ENCODE measurements at places on chromosomes 16 and 17. TPM values are rescaled to one million over a fixed set of nuclear protein-coding genes. Genes with fewer than 3 reads are reported as not detected.

GRCh38 chr16:84476401-84476800 is 28.1 kb downstream of the MEAK7 start:
- DNase-seq = no peak

MNT gene
- total RNA-seq = 10.2 TPM

- DNase-seq = no peak
These were observed 411.0 kb downstream of the WWOX start for GRCh38 chr16:78510496-78510895.

GUCY2D gene
- not detected for total RNA-seq

DNA sequence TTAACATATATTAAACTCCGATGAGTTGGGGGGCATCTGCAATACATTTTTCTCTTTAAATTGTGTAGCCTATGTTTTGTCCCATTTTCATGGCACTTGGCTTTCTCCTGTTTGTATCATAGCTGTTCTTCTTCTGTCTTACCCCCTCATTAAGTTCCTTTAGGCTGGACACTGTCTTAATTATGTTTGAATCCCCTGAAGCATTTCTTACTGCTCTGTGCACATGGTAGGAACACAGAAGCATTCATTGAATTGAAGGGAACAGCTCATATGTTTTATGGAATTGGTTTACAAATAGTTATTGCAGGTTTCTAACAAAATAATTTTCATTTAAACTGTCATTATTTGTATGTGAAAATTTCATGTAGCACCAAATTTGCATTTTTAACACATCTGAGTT is 176.8 kb downstream of the TANC2 start:
- no peak for DNase-seq

DNA sequence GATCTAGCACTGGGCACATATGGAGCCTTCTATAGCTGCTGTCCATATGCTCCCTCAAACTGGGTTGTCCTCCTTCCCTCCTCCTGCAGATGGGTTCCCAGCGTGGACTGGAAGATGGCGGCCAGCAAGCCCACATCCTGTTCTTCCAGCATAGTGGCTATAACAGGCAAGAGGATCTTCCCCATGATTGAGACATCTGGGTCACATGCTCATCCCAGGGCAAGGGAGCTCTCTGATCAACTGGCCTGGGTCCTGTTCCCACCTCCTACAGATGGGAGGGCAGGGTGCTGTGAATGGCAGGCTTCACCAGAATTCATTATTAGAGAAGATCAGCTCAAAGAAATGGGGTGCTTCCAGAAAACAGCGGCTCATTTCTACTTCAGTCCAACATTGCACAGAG is 210.2 kb downstream of the PARN start:
- no peak for DNase-seq

DNA sequence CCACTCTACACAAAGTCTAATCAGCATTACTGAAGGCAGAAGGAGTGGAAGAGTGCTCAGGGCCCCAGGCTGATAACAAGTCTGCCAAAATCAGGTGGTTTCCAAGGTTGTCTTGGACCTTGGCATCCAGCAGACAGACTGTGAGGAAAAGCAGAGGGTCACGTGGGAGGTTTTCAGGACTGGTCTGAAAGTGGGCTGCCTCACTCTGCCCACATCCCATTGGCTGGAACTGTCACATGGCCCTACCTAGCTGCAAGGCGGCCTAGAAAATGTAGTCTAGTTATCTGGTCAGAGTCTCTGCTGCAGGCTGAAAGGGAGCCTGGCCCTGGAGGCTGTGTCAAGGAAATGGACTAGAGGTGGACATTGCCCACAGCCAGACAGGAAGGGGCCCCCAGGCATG is 310.7 kb upstream of the ASIC2 start:
- DNase-seq = no peak

GRCh38 chr17:42677012-42677857 is 441 bp upstream of the PLEKHH3 start:
- peak; percentile 100 for DNase-seq

GRCh38 chr16:46482895-46483294 is 138.3 kb downstream of the SHCBP1 start:
- DNase-seq = no peak

UBN1 gene
- total RNA-seq = 19.7 TPM

SLC52A1 gene
- not detected for total RNA-seq

DNA sequence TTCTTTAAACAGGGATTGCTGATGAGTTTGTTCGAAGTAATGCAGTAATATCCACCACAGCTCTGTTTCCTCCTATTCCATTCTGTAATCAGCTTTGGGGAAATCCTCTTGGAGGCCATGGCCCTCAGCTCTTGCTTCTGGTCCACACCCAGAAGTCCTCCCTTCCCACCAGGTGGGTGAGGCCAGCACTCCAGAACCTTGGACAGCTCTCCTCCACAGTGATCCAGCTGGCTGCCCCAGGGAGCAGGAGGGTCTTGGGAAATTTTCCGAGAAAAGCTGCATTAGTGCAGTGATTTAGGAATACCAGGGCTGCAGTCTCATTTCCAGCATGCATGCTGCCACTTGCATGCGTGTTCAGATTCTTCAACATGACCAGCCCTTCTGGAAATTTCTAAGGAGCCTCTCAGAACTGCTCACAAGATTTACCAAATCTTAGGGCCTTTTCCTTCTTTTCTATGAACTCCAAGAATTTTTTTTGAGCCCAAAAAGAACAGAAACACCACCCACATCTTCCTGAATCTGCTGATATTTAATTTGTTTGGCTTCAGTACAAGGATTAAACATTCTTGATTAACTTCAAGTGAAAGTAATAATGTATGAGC is 4.2 kb downstream of the SMPD3 start:
- DNase-seq = peak; percentile 76

OR4D2 gene
- not detected for total RNA-seq

DNA sequence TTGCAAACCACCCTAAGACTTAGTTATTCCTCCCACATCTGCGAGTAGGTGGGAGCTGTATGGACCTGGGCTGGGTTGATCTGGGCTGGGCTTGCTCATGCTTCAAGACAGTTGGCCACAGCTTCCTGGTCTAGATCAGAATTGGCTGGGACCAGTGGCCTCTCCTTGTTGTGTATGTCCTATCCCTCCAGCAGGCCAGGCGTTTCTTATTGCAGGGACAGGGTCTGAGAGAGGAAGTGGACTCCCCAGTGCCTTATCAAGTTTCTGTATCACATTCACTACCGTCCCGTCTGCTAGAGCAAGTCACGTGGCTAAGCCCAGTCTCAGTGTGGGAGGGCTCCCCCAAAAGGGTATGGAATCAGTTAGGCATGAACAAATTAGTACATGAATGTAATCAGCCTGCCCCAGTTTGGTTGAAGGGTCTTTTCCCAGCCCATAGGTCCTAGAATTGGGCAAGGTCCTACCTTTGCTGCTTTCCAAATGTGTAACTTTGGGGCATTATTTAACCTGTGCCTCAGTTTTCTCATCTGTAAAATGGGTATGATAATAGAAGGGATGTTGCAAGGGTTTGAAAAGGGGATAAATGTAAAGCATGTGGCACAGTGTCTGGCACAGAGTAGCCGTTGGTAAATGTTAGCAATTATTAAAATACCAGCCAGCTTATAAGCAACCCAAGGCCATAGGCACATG is 36.0 kb downstream of the NKD1 start:
- DNase-seq = no peak

- no peak for DNase-seq
These were observed 18.3 kb upstream of the EFCAB13 start for GRCh38 chr17:47305302-47305923.

DNA sequence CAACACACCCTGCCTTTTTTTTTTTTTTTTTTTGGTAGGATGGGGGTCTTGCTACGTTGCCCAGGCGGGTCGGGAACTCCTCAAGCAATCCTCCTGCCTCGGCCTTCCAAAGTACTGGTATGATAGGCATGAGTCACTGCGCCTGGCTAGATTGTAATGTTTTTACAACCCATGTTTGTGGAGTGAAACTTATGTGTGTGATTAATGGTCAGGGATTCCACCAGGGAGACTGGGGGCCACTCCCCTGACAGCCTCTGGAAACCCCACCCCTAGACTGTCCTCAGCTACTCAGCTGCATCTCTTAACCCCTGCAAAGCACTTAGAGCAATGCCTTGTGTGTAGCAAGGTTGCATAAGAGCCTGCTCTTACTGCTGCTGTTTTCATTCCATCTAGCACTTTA is 220.5 kb downstream of the PARN start:
- DNase-seq = no peak

- no peak for DNase-seq
These were observed 23.6 kb upstream of the CBX2 start for GRCh38 chr17:79754370-79754769.

PYY gene
- not detected for total RNA-seq

- DNase-seq = no peak
These were observed 79.9 kb downstream of the ZNF18 start for GRCh38 chr17:11917415-11917814.

IKZF3 gene
- total RNA-seq = 0.51 TPM

TMEM98 gene
- total RNA-seq = 47.8 TPM

HP gene
- 2.4 TPM for total RNA-seq

SEPTIN1 gene
- total RNA-seq = not detected

GRCh38 chr17:51491416-51491815 is 231.1 kb downstream of the UTP18 start:
- DNase-seq = peak; percentile 27

GRCh38 chr16:89051521-89052166 is 42.0 kb upstream of the ACSF3 start:
- DNase-seq = peak; percentile 73

- DNase-seq = no peak
These were observed 60.5 kb upstream of the ERN1 start for GRCh38 chr17:64190472-64190871.

GRCh38 chr16:25126820-25127232 is 15.3 kb downstream of the LCMT1 start:
- DNase-seq = peak; percentile 6

FOXN1 gene
- 0.21 TPM for total RNA-seq

GRCh38 chr16:49116873-49117272 is 164.8 kb downstream of the CBLN1 start:
- DNase-seq = no peak

GRCh38 chr16:29810699-29811169 is 1.3 kb upstream of the PRRT2 start:
- DNase-seq = no peak

DNA sequence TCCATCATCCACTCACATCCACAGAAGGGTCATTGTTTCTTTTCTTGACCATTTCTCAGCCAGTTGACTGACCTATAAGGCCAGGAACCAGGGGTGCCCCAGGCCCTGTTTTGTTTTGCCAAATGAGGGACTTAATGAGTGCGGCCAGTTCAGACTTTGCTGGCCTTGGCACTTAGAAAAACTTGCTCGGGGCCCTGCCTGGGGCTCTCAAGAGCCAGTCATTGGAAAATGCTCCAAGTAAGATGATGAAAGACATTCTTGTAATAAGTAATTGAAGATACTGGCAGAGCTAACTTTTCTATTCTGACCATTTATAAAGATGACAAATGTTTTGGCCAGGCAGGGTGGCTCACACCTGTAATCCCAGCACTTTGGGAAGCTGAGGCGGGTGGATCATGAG is 29.0 kb upstream of the CLEC18B start:
- DNase-seq = no peak

DNA sequence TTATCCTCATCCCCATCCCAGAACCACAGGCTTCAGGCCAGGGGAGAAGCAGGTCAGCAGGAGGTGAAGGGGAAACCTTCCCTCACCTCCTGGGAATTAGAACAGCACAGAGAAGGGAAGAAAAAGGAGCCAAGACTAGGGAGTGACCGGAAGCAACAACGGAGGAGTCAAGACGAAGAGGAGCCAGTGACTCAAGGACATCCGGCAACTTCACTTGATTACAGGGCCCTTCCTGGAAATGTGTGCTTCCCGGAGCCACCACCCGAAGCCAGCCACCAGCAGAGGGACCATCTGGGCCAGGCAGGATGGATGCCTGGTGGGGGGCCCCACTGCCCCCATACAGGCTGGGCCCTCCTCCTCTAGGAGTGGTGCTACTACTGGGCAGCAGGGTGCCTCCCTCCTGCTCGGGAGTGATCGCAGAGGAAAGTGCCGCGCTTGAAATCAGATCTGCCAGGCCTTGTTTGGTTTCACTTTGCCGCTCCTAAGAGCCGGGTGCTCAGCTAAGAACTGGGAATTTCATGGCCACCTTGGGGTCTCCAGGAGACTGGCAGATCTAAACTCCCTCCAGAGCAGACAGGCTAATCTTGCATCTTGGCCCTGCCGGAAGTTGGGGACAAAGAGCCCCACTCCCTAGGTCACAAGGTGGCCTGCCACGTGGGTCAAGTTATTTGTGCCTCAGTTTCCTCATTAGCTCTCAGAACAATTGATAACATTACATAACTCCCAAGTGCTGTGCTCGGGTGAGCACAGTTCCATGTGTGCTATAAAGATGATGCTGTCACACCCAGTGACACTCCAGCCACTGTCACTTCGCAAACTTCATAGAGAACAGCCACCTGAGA is 6.6 kb downstream of the CDC42EP4 start:
- peak; percentile 72 for DNase-seq

DNA sequence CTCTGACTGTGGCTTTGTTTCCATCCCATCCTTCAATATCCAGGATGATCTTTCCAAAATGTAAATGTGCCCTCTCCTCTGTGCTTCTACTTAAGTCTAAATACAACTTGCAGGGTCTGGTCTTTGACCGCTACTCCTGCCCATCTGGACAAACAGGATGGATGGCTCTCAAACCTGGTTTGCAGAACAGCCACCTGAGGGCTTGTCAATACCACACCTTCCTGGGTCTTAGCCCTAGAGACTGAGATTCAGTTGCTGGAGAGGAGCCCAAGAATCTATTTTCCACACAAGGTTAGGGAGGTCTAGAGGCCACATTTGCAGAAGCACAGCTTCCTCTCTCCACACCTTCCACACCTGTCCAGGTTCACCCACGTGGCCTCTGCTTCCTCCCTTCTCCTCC is 1.9 kb upstream of the GRB7 start:
- no peak for DNase-seq

CD7 gene
- total RNA-seq = 0.72 TPM

DNA sequence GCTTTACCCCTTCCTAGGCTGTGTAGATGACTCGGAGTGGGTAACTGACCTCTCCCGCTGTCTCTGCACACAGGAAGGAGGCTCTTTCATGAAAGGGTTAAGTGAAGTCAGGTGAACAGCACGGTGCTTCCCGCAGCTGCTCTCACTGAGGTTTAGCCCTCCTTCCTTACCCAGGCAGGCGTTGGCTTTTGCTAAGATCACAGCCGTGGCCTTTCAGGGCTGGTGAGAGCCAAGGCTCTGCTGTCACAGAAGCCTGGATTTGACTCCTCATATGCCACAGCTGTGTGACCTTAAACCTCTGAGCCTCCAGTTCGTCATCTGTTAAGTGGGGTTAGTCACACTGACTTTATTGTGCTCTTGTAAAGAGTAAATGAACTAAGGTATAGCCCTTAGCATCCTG is 90.9 kb upstream of the PLCG2 start:
- no peak for DNase-seq

GRCh38 chr17:14459955-14460354 is 159.1 kb downstream of the HS3ST3B1 start:
- DNase-seq = no peak

TBC1D3 gene
- not detected for total RNA-seq

GRCh38 chr17:45367216-45367615 is 50.4 kb upstream of the MAP3K14 start:
- DNase-seq = no peak

DNA sequence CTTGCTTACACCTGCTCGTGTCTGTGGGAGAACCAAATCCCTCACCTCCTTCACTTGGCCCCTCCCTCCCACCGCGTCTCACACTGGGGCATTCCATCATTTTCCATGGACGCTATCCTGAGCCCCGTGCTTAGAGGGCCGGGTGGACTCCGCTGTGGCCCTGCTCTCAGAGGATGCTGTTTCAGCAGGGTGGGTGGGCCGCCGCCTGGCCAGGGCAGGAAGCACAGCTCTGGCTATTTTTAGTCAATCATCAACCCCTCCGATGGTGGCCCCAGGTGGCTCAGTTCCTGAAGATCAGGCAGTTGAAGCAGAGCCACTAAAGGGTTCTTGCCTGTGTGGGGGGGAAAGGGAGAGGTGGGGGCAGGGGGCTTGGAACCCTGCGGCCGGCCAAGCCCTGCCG is 230.3 kb downstream of the ENGASE start:
- no peak for DNase-seq

Data from tongue (tissue), 3 donors.